ENCODE measurements at places on chromosomes 2 and 18. TPM values are rescaled to one million over a fixed set of nuclear protein-coding genes. Genes with fewer than 3 reads are reported as not detected.

The IGFBP5 gene
- total RNA-seq, result 2.3 TPM

The SNTG2 gene
- 0.14 TPM for total RNA-seq

The ANKRD36B gene
- 23.4 TPM for total RNA-seq

The RTP5 gene
- total RNA-seq, result not detected

The TTLL4 gene
- total RNA-seq, result 7.9 TPM

The GALNT13 gene
- 1.0 TPM for total RNA-seq

The DSC2 gene
- 226 TPM for total RNA-seq

The AMER3 gene
- not detected for total RNA-seq

The GPBAR1 gene
- total RNA-seq, result under 0.01 TPM

The LINC00305 gene
- not detected for total RNA-seq

The CCDC68 gene
- total RNA-seq, result 2.4 TPM

The CBLN2 gene
- total RNA-seq, result not detected

The SLC40A1 gene
- 5.0 TPM for total RNA-seq

The SCN1A gene
- not detected for total RNA-seq

The HSBP1L1 gene
- 19.7 TPM for total RNA-seq

The NOSTRIN gene
- total RNA-seq, result under 0.01 TPM

The PROKR1 gene
- total RNA-seq, result under 0.01 TPM

The TBC1D8 gene
- total RNA-seq, result 32.7 TPM

The KCNG3 gene
- under 0.01 TPM for total RNA-seq

The ADGRF3 gene
- total RNA-seq, result 0.07 TPM

The TUBA3E gene
- not detected for total RNA-seq

The TNFRSF11A gene
- total RNA-seq, result 0.34 TPM

The ZNF513 gene
- 11.9 TPM for total RNA-seq

The CTAGE1 gene
- total RNA-seq, result not detected
